ENCODE measurements at places on chromosomes 7 and 10.

DNA sequence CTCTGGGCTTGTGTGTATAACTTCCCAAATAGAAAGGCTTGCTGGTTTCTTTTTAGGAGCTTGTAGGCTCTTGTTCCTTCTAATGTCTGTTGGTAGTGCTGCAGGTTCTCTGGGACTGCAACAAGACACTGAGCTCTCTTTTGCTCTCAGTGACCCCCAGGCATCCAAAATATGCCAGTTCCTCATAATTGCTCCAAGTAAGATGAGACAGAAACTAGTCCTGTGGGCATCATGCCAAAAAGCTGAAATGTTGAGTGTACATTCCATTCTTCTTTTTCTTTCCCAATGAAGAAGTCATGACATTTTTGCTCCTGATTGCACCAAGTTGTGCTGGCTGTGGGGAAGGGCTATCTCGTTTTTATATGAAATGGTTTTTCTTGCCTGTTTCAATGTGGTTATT is 7.1 kb upstream of the BTBD16 start:
- DNase-seq, result no peak

- no peak for DNase-seq
Observed at GRCh38 chr10:59872892-59873463, 33.4 kb downstream of the CCDC6 start.

- DNase-seq, result no peak
Observed at GRCh38 chr7:127375631-127376030, 16.9 kb downstream of the ZNF800 start.

DNA sequence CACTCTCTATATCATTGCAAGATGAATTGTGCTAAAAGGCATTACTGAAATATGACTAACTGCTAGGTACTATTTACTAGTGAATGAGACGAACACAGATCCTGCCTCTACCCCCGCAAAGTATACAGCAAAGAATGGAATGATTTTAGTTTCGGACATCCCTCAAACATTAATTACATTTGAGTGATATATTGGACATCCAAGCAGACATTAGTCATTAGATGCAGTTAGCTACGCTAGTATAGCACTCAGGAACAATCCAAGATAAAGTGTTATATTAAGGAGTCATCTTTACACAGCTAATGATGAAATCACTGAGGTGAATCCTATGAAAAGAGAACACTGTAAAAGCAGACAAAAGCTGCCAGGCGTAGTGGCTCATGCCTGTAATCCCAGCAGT is 7.3 kb upstream of the TAF3 start:
- no peak for DNase-seq

DNA sequence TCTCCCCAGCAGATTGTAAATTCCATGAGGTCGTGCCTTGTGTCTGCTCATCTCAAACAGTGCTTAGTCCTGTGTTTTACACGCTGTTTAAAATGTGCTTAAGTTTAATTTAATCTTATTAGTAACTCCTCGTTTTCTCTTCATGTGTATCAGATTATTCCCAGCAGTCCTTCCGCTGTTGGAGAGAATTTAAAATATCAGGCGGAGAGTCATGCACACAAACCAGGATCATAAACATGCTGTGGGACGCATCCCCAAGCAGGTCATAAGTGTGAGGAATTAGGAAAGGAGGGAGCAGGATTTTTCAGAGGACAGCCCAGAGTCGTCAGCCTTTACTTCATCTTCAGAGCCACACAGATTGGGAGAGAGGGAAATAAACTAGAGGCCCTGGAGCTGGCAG is 4.2 kb upstream of the SORBS1 start:
- DNase-seq, result no peak
